Fibroblast of mammary gland (primary cell): ENCODE measurements at places on chromosomes 1 and 21.
A peak's percentile ranks its signal among the peaks of the same experiment; 100 is the strongest.

DNA sequence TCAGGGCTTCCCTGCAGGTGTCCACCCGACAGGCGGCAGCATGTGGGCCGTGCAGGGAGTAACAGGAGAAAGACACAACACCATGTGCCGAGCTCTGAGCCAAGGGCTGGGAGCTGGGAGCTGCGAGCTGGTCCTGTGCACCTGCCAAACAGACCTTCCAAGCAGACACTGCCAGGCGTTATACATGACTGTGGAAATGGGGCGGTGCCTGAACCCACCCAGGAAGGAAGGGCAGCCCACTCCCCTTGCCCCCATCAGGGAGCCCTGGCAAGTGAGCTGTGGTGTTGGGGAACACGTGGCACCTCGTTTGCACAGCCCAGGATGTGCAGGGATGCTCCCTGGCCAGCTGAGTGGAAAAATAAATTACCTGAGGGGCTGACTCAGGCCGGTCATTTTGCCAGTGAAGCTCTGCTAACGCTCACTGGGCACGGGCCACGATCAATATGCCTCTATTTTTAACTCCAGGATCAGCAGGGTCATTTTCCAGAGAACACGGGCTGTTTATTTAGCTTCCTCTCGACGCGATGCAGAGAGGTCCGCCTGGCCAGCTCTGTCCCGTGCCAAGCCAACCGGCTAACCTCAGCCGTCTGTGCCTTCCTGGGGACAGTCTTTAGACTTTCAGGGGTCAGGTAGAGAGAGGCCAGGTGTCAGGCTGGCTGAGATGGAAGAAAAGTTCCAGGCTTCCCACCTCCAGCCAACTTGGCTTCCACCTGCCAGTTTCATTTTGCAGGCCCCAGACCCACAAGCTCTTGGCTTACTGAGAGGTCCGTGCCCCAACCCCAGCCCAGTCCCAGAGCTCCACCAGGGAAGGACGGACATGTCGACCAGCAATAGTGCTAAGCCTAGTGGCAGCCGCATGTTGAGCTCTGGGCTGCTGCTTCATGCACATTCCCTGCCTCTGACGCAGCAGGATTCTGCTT, 196.7 kb upstream of the VAMP3 start:
- peak; percentile 4 for DNase-seq

- peak; percentile 70 for DNase-seq
Measured at GRCh38 chr1:111346089-111346885, 55.6 kb downstream of the CHIA start.

GRCh38 chr1:4110888-4111287, 210.8 kb upstream of the C1orf174 start:
- DNase-seq: no peak

GRCh38 chr1:41573785-41574713, 89.6 kb upstream of the EDN2 start:
- DNase-seq: peak; percentile 82

GRCh38 chr1:41277371-41277975, 35.4 kb upstream of the SCMH1 start:
- DNase-seq: no peak

- DNase-seq: no peak
Measured at GRCh38 chr1:114589122-114589521, 7.7 kb upstream of the BCAS2 start.

DNA sequence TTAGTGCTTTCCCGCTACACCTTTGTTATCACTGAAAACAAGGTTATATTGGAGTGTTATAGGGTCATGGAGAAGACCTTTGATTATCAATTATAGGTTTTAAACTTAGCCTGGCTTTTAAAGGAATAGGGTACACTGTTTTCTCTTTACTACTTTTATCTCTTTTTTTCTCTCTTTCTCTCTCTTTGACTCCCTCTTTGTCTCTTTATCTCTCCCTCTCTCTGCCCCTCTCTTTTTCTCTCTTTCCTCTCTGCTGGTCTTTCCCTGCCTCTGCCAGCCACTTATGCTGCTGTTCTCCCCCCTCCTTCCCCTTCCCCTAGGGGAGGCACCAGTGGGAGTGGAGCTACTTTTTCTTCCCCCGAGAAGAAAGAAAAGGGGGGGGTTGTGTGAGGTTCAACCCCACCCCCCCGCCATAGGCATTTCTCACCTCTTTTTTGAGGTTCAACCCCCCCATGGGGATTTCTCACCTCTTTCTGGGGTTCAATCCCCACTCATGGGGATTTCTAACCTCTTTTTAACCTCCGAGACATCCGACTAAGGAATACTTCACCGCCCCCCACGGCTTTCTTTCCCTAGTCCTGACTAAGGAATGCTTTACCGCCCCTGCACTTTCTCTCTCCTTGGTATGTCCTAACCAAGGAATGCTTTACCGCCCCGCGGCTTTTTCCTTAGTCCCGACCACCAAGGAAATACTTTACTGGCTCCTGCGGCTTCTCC, 17.2 kb upstream of the ZBTB8B start:
- DNase-seq: peak; percentile 46
